CD14-positive monocyte (primary cell): ENCODE measurements at places on chromosomes 2 and 18. TPM values are rescaled to one million over a fixed set of nuclear protein-coding genes. Genes with fewer than 3 reads are reported as not detected.
A peak's percentile ranks its signal among the peaks of the same experiment; 100 is the strongest.

DNA sequence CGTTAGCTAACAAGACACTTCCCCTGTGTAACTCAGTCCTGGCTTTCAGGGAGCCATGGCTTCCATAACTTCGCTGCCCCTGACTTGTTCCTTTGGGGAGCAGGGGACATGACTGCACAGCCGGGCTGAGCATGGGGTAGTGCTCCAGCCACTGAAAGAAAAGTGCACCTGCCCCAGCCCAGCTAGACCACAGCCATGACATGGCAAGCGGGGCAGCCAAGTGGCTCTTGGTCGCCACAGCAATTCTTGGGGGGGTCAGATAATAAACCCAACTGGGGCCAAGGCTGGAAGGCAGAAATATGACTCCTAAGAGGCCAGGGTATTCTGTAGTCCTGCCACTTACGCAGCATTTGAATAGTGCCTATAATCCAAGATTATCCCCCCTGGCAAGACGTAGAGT, 289.1 kb downstream of the GBX2 start:
- H3K27ac ChIP-seq: no peak overlapping the region
- H3K4me1 ChIP-seq: no peaks in the 10 kb centered on the region
- H3K27me3 ChIP-seq: no peaks in the 10 kb centered on the region
- H3K36me3 ChIP-seq: no peaks in the 10 kb centered on the region
- DNase-seq: no peak

COL4A4 gene
- polyA plus RNA-seq: 0.03 TPM

- peaks cover 9% of the 10 kb centered on the region for H3K36me3 ChIP-seq
- peak; percentile 77 for DNase-seq
- H3K27ac ChIP-seq: peak overlapping the region; percentile 4
- H3K4me3 ChIP-seq: no peak overlapping the region
These were observed 12.5 kb downstream of the PRKAG3 start for GRCh38 chr2:218819093-218819492.

MOCOS gene
- polyA plus RNA-seq: not detected

DNA sequence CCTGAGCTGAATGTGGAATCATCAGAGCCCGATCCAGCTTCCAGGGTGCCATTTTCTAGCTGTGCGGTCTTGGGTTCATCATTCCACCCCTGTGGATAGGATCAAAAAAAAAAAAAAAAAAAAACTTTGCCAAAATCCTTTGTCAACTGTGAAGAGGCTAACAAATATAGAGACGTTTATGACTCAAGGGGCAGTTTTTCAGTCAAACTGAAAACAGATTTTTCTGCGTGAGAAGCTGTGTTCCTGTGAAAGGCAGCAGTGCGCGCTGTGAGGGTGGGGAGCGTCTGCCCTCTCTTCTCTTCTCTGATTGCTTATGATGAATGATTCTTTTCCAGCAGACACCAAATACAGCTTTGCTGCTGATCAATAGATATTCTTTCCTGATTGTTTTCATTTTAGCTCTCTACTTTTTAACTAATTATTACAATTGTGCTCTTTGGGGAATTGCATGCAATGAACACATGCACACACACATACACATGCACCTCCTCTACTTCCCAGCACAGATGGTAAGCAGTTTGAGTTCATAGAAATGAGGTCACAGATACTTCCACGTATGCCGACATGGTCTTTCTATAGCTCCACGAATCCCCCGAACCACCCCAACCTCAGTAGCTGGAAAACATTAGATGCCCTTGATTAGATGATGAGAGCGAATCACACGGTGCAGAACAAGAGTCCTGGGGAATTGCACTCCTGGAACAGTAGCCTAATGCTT, 175.4 kb downstream of the NRP2 start:
- H3K27me3 ChIP-seq: no peaks in the 10 kb centered on the region
- no peak for DNase-seq
- no peak overlapping the region for H3K4me3 ChIP-seq
- no peaks in the 10 kb centered on the region for H3K36me3 ChIP-seq
- H3K4me1 ChIP-seq: no peaks in the 10 kb centered on the region

POTEI gene
- 0.03 TPM in 1 of 2 replicates, not detected in the other for polyA plus RNA-seq

DNA sequence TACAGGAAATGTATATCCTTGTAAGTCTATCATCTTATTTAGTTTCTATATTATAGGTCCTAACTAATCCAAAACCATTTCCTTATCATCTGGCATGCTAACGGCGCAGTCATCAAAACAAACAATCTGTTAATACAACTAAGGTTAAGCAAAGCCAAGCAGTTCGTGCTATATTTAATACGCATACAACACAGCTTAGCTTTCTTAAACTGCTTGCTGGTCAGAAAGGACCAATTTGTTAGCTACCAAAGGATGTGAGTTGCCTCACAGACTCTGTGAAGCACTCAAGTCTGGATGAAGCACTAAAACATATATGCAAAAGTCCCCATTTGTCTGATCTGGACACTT, 67.0 kb downstream of the ZEB2 start:
- peak overlapping the region; percentile 37 for H3K27ac ChIP-seq
- peaks cover 80% of the 10 kb centered on the region for H3K4me1 ChIP-seq
- no peaks in the 10 kb centered on the region for H3K27me3 ChIP-seq
- DNase-seq: no peak
- H3K4me3 ChIP-seq: no peak overlapping the region

SLC16A14 gene
- not detected for polyA plus RNA-seq

CSRNP3 gene
- polyA plus RNA-seq: not detected in 2 replicates

DNA sequence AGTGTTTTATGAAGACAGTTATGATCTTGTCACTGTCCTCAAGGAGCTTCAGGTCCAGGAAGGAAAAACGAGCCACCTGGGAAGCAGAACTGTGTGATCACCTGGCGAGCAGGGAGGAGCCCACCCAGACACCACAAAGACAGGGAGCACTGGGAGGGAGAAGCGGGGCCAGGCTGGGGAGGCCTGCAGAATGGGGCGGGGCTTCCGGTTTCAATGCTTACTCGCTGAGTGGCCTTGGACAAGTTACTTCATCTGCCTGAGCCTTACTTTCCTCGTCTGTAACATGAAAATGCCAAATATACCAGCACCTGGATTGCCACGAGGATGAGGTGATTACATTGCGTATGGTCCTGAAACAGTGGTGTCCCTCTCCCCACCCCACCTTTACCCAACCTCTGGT, 227.5 kb downstream of the ANKRD30B start:
- H3K27ac ChIP-seq: no peak overlapping the region
- H3K36me3 ChIP-seq: no peaks in the 10 kb centered on the region
- no peaks in the 10 kb centered on the region for H3K27me3 ChIP-seq
- DNase-seq: no peak

GPR35 gene
- 30.6 TPM for polyA plus RNA-seq

DNAJC5G gene
- polyA plus RNA-seq: not detected

GRCh38 chr2:99678625-99679024, 188.8 kb upstream of the REV1 start:
- peaks cover 13% of the 10 kb centered on the region for H3K4me1 ChIP-seq
- H3K4me3 ChIP-seq: no peak overlapping the region
- no peaks in the 10 kb centered on the region for H3K36me3 ChIP-seq

DNA sequence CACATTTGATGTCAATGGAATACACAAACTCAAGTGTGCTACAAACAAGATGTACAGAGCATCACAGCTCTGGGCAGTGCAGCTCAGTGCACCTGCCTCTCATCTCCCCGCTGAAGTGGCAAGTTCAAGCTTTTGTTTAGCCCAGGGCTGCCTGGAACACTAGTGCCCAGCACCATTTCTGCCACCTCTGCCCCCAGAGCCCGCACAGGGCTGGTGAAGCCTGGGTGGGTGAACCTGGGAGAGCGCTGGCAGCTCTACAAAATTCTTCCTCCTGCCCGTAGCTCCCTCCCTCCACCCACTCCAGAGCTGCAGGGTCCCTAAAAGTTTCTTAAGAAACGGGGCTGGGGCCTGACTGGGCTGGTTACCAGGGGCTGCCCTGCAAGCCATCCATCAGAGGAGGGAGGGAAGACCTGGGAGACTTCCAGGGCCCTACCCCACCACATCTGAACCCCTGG, 1.5 kb downstream of the HES6 start:
- H3K4me1 ChIP-seq: peaks cover 38% of the 10 kb centered on the region
- no peak overlapping the region for H3K4me3 ChIP-seq
- peaks cover 30% of the 10 kb centered on the region for H3K27me3 ChIP-seq
- no peak for DNase-seq
- H3K36me3 ChIP-seq: no peaks in the 10 kb centered on the region
- no peak overlapping the region for H3K27ac ChIP-seq

AQP12B gene
- not detected for polyA plus RNA-seq

GRCh38 chr18:37838083-37838482, 272.5 kb upstream of the CELF4 start:
- no peak overlapping the region for H3K4me3 ChIP-seq
- H3K27ac ChIP-seq: no peak overlapping the region
- no peaks in the 10 kb centered on the region for H3K4me1 ChIP-seq
- DNase-seq: no peak
- no peaks in the 10 kb centered on the region for H3K36me3 ChIP-seq

VWC2L gene
- polyA plus RNA-seq: not detected in 2 replicates

DNA sequence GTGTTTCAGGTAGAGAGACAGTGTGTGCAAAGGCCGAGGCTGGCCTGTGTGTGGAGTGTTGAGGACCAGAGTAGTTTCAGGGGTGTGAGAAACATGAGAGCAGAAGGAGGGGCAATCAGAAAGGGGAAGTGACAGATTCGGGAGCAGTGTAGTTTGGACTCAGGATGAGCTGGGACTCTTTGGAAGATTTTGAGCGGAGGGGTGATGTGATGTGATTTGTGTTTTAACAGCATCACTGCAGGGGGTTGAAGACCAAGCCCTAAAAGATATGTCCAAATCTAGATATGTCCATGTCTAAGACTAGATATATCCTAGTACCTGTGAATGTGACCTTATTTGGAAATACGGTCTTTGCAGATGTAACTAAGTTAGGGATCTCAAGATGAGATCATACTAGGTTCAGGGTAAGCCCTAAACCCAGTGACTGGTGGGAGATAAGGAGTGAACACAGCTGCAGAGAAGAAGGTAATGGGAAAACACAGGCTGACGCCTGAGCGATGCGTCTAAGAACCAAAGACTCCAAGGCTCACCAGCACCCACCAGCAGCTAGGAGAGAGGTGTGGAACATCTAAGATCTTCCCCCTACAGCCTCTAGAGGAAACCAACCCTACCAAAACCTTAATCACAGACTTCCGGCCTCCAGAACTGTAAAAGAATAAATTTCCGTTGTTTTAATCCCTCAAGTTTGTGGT, 38.5 kb upstream of the MYO3B start:
- H3K4me3 ChIP-seq: no peak overlapping the region
- DNase-seq: no peak
- H3K4me1 ChIP-seq: no peaks in the 10 kb centered on the region
- H3K36me3 ChIP-seq: no peaks in the 10 kb centered on the region
- H3K27me3 ChIP-seq: no peaks in the 10 kb centered on the region
- H3K27ac ChIP-seq: no peak overlapping the region

CHRND gene
- not detected for polyA plus RNA-seq

DNA sequence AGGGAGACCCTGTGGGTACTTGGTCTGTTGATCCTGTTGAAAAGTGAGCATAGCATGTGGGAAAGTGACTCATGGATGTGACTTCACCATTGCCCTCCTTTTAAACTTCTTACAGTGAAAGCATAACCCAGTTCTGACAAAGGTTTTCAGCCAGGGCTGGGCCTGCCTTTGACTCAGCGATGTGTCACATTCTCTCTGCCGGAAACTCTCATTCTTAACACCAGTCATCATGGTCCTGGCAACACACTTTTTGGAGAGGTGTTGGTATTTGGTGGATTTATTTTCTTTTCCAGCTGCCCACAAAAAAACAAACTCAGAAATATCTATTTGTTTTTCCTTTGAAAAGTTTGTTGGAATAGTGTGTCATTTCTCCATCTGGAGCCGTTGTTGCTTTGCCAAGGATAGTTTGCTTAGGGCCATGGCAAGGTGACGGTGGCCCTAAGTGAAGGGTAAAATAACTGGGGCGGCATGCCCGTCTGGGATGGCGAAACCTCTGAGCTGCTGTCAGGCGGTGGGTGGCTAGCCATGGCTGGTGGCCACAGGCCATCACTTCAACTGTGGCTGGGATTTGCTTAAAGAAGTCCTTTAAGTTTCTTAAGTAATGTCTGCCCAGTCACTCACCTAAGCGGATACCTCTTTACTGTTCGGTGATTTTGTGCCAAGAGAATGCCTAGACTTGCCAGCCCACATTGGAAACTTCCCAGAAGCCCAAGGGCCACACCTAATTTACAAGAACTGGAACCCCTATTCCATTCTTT, 123.3 kb downstream of the LTBP1 start:
- H3K27ac ChIP-seq: no peak overlapping the region
- H3K4me3 ChIP-seq: no peak overlapping the region
- H3K4me1 ChIP-seq: no peaks in the 10 kb centered on the region
- DNase-seq: no peak
- no peaks in the 10 kb centered on the region for H3K36me3 ChIP-seq

DNA sequence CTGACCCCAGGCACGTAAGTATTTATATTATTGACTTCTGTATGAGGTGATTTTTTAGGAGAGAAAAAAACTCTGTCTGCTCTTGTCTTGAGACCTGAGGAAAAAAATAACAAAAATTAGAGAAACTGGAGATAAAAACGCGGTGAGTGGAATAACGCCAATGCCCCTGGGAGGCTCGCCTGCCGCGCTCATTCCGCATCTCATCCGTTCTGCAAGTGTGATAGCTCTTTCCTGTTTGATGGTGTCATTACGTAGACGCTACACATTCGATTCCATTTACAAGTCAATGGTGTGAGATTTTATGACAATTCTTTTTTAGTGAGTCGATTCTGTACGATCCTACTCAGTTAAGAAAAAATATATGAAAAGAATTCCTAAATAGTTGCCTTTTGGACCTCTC, 194.3 kb upstream of the SMIM21 start:
- no peak overlapping the region for H3K27ac ChIP-seq
- no peak overlapping the region for H3K4me3 ChIP-seq
- H3K36me3 ChIP-seq: no peaks in the 10 kb centered on the region
- no peaks in the 10 kb centered on the region for H3K4me1 ChIP-seq

GRCh38 chr2:232876978-232877441, 6.9 kb downstream of the SNORC start:
- H3K4me3 ChIP-seq: no peak overlapping the region
- H3K4me1 ChIP-seq: peaks cover 30% of the 10 kb centered on the region
- DNase-seq: no peak
- H3K27me3 ChIP-seq: peaks cover 8% of the 10 kb centered on the region

DNA sequence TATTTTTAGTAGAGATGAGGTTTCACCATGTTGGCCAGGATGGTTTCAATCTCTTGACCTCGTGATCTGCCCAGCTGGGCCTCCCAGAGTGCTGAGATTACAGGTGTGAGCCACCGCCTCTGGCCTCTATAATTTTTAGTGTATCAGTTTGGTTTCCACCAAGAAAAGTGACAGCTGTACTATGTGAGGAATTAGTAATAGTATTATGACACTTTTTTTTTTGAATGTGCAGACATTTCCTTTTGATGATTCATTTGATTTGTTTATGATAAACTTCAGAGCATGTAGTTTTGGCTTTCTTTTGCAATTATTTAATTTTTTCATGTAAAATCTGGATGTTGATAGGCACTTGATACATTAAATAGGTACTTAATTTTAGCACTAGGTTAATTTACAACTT, 61.5 kb downstream of the PTPN4 start:
- no peaks in the 10 kb centered on the region for H3K36me3 ChIP-seq
- no peak for DNase-seq
- no peak overlapping the region for H3K27ac ChIP-seq
- no peaks in the 10 kb centered on the region for H3K27me3 ChIP-seq

GRCh38 chr2:123101434-123101833, 923.7 kb upstream of the CNTNAP5 start:
- no peaks in the 10 kb centered on the region for H3K36me3 ChIP-seq
- no peak overlapping the region for H3K4me3 ChIP-seq
- no peak overlapping the region for H3K27ac ChIP-seq
- no peak for DNase-seq
- no peaks in the 10 kb centered on the region for H3K27me3 ChIP-seq

GRCh38 chr2:29726976-29727375, 194.4 kb downstream of the ALK start:
- H3K27ac ChIP-seq: no peak overlapping the region
- DNase-seq: no peak
- H3K27me3 ChIP-seq: no peaks in the 10 kb centered on the region
- H3K4me1 ChIP-seq: no peaks in the 10 kb centered on the region
- no peaks in the 10 kb centered on the region for H3K36me3 ChIP-seq
- no peak overlapping the region for H3K4me3 ChIP-seq

LIMS3 gene
- polyA plus RNA-seq: 5.7 TPM
